ENCODE measurements at places on chromosomes 1 and 21. TPM values are rescaled to one million over a fixed set of nuclear protein-coding genes. Genes with fewer than 3 reads are reported as not detected.

- no peak for DNase-seq
Measured at GRCh38 chr1:39528082-39528481, 36.6 kb downstream of the BMP8A start.

GRCh38 chr21:45877821-45878469 lies 103.6 kb upstream of the COL6A1 start:
- DNase-seq, result no peak

GRCh38 chr1:94884507-94884906 lies 42.4 kb downstream of the CNN3 start:
- no peak for DNase-seq

GRCh38 chr1:216330262-216330661 lies 93.0 kb downstream of the USH2A start:
- DNase-seq, result no peak

DNA sequence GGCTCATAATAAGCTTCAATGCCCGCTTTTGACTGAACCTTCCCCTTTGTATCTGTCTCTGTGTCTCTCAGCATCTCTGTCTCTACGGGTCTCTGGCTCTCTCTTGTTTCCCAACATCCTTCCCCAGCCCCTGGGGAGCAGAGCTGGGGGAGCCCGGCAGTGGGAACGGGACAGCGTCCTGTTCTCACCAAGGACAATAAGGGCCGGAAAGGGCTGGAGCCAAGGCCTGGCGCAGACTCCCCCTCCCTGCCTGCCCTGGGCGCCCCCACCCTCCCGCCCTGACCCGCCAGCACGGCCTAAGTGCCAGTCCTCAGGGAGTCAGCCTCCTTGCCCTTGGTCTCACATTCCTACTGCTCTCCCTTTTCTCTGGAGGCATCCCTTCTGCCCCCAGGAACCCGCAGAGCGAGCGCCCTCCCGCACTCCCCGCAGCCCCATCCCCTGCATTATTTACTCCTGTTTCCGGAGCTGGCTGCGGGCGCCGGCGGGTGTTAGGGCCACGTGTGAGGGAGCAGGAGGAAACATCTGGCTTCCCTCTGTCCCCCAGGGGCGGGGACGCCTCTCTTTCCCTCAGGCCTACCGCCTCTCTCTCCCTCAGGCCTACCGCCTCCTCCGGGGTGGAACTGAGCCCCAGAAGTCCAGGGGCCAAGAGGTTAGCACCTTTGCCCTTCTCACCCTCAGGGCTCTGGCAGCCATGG lies 6.5 kb downstream of the KRTCAP2 start:
- DNase-seq, result peak; percentile 32

GRCh38 chr1:44489481-44489880 lies 84.4 kb downstream of the RNF220 start:
- no peak for DNase-seq

DNA sequence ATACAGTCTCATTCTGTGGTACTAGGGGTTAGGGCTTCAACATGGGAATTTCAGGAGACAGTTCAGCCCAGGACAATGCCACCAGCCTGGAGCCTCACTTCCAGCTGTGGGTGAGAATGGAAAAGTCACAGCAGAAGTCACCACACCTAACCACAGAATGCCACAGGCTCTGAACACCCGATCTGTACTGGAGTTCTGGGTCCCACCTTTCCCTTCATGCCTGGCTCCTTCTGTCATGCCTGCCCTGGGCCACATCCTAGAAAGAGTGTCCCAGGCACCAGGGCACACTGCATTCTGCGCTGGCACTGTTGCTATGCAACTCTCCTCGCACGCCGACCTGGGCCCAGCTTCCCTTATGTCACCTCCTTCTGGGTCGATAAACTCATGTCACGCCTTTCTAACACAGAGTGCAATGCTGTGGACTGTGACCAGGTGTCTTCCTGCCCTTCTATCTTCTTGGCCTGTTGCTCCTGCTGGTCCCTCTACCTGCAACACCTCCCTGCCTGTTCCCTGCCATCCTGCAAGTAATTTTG lies 21.2 kb downstream of the RCSD1 start:
- DNase-seq, result no peak

- no peak for DNase-seq
Measured at GRCh38 chr1:118479351-118479750, 294.3 kb upstream of the SPAG17 start.

GRCh38 chr21:23607782-23608431 lies 1999.4 kb downstream of the MRPL39 start:
- no peak for DNase-seq

GRCh38 chr21:14548779-14549178 lies 2.7 kb upstream of the SAMSN1 start:
- no peak for DNase-seq

DNA sequence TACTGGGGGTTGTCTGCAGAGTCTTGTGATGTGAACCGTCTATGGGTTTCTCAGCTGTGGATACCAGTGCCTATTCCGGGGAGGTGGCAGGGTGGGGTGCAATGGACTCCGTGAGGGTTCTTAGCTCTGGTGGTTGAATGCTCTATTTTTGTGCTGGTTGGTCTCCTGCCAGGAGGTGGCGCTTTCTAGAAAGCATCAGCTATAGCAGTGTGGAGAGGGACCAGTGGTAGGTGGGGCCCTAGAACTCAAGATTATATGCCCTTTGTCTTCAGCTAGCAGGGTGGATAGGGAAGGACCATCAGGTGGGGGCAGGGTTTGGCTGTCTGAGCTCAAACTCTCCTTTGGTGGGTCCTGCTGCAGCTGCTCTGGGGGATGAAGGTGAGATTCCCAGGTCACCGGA lies 127.3 kb upstream of the PLD5 start:
- no peak for DNase-seq

The IL20 gene
- not detected for total RNA-seq

The ORC1 gene
- total RNA-seq, result 1.2 TPM

The C1orf74 gene
- 2.0 TPM for total RNA-seq

The PPIAL4G gene
- total RNA-seq, result 0.17 TPM

The TTC24 gene
- not detected for total RNA-seq

Measured in thyroid gland (tissue), 4 donors.